ENCODE measurements at places on chromosomes 5 and 9.
A peak's percentile ranks its signal among the peaks of the same experiment; 100 is the strongest.

DNA sequence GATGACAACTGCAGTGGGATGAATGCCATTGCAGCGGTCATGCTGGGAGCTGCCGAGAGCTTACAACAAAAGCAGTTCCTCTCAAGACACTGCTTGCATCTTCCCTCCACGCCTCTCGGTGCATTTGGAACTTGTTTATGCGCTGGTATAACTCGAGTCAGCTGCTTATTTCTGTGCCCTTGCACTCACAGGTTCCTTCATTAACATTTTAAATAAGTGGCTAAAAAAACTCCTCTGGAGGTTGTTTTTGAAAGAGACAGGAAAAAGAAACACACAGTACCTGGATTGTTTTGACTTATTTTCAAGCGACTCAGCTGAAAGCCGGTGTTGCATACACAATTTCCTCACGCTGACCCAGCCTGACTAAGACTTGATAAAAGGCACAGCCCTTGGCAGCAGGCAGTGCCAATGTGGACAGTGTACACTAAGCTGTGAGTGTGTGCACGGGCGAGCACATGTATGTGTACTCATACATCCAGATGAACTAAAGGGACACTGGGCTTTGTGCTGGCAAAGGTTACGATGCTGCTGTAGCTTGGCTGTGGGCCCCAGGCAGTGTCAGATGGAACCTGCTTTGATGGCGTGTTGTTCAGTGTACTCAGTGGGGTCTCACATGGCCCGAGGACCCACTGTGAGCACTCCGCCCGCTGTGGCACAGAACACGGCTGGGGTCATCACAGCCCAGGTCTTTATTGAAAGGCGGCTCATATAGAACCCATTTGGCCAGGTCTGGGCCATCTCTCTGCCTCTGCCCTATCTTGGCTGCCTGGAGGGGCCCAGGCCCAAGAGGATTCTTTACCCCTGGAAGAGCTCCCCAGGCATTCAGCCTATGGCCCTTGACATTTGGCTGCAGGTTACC lies 92.3 kb downstream of the ANKRD33B start:
- DNase-seq = no peak

DNA sequence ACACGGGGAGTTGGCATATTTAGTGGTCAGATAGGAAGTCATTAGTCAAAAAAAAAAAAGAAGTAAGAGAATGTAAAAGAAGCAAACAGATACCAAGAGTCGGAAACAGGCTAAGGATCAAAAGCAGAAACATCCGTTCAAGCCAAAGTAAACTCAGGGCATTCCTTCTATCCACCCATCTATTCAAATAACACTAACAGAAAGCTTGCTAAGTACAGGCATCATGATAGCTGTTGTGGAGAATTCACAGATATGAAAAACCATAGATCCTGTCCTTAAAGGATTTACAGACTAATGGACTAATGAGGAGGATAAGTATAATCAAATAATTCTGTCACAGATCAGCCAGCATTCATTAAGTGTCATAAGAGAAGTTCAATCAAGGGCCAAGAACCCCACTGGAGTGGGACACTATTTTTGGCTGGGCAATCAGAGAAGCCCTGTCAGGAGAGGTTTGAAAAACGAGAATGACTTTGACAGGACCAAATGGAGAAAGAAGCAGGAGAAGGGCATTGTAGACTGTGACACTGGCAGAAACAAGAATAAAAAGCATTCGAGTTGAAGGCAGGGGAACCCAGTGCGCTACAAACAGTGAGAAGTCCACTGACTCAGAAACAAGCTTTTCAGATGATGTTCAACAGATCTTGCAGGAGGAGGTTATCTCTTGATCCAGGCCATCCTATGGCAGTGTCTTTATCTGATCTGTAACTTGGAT lies 154.2 kb upstream of the TSLP start:
- DNase-seq = no peak

- no peak for DNase-seq
Observed at GRCh38 chr9:14827805-14828204, 82.4 kb downstream of the FREM1 start.

DNA sequence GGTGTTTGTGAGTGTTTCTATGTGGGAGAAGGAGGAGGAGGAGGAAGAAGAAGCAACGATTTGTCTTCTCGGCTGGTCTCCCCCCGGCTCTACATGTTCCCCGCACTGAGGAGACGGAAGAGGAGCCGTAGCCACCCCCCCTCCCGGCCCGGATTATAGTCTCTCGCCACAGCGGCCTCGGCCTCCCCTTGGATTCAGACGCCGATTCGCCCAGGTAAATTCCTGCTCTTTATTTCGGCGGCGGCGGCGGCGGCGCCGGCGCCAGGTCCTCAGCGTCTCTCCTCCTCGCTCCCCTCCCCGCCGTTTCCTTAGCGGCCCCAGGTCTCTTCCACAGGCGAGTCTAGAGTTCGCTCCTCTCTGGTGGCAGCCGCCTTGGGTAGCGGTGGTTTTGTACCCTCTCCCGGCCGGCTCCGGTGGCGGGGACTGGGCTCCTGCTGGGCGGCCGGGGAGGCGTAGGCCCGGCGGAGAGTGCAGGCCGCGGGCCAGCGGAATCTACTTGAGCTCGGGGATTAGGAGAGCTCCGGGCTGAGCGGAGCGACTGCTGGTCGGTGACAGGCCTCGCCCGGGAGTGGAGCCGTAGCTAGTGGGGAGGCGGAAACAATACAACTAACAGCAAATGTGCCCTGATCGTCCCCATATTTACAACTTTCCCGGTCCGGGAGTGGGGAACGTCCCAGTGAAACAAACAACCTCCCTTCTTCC lies 547 bp downstream of the NIPBL start:
- peak; percentile 40 for DNase-seq

DNA sequence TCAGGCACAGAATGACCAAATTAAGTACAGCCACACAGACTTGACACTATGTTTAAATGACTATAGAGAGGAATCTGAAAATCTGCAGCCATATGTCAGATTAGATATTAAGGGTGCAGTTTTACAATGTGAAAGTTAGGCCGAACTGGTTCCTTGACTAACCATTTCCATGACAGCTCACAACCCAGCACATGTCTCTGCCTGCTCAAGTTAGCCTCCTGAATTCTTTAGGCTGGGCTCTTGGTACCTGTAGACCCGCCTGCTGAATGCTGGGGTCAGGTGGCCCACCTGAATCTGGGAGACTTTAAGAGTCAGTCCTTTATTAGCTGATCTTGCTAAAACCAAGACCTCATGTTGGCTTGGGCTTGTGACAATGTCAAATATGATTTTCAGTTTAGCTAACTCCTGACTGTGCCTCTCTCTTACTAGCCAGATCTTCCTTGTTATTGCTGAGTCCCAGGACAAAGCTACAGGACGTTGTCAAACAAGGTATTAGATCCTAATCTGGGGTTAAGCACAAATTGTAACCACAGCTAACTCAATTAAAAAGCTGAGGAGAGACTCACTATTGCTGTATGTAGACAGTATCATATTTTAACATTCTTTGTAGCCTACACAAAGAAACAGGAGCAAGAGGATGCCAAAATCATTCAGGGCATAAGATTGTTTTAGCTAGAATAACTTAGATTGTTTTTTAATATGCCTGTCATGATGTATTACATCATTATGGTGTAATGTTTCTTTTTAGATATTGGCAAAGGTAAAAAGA lies 490.9 kb downstream of the SEMA5A start:
- DNase-seq = no peak

GRCh38 chr5:68331192-68332079 lies 115.9 kb downstream of the PIK3R1 start:
- DNase-seq = no peak

DNA sequence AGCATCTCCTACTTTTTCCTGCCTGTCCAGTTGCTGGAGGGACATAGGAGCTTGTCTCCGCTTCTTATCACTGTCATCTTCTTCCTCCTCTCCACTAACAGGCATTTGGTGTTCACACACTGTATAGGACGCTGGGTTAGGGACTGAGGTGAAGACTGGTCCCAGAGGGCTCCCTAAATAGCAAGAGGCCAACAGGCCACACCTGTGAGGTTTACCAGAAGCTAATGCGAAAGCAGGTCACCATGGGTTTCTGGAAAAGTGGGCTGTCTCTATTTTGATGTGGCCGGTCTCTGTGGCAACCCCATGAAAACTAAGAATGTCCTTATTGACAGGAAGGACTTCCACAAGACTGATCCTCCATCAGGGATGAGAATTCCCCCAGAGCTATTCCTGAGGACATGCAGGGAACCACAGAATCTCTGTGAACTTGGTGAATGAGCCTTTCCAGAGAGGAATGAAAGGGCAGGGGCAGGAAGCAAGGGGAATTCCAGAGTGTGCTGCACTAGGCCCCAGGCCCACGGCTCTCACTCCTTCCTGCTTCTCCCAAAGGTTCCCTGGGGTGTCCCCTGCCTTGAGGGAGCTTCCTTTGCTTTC lies 61.7 kb downstream of the DAP start:
- no peak for DNase-seq

DNA sequence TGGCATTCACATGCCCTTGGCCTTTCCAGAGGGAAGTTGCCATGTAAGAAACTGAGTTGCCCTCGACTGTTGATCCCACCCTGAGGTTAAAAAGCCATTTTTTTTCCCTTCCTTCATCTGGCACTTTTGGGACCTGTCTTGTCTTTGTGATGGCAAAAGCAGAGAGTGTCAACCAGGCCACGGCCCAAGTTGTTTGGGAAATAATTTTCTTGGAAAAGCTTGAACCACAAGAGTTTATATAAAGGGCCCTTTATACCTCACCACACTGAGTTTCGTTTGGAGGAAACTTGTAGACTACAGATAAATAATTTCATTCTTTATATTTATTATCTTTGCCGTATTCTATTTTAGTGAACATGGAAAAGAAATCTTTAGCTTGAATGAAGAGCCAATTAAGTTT lies 34.3 kb downstream of the ACTBL2 start:
- DNase-seq = no peak

DNA sequence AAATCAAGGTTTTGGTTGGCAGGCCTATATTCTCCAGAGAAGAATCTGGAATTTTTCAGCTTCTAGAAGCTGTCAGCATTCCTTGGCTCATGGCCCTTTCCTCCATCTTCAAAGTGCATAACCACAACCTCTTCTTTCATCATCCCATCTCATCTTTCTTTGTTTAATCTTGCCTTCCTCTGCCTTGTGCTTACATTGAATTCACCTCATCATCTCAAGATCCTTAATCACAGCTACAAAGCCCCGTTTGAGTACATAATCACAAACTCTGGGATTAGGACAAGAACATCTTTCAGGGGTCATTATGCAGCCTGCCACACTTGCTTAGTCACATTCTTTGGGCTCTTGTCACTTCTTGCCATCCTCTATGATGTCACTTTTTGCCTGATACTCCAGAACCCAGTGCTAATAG lies 130.3 kb downstream of the FOXD1 start:
- DNase-seq = no peak

DNA sequence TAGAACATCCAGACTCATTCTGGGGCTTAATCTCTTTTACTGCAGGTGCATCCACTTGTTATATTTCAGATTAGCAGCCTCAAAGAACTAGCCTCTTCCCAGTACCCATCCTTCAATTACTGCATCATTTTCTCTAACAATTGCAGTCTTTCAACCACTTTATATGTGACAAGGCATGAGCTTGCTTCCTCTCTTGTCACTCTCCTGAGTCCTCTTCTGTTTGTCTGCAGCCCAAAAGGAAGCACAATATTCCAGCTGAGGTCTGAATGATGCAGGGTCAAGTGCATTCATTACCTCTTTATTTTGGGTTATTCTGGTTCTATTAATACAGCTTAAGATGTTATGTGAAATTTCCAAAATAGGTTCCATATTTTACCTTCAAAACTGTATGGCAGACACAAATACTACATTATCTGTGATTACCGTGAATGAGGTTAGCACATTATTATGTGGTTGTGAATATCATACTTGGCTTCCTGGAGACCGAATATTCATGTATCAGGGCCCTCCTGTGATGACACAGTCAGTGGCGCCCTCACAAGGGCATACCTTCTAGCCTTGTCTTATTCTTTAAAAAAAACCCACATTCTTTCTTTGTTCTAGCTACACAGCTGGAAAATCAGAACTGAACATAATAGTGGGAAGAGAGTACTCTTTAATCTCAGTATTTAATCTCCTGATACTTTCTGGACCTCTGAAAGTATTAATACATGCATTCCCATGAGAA lies 323.8 kb downstream of the PDE4D start:
- DNase-seq = no peak

DNA sequence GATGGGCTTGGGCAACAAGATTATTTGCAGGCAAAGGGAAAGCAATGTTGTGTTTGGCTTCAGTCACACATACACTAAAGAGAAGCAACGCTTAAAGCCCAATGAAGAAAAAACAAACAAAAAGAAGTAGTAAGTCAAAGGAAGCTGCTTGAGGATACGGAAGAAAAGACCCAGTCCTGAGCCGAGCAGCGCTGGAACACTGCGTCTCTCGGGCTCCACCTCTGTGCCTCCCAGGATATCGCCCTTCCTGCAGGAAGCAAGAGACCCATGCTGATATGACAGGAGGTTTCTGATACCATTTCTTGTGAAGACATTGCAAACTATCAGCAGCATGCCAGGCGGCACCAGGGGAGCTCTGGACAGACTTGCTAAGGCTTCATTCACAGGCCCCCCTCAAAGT lies 9.9 kb downstream of the GNAQ start:
- DNase-seq = no peak

Data from breast epithelium (tissue), 4 donors.